ENCODE measurements at places on chromosomes 16 and 17.

- no peak for DNase-seq
Observed at GRCh38 chr17:48296453-48296852, 133.6 kb downstream of the SKAP1 start.

DNA sequence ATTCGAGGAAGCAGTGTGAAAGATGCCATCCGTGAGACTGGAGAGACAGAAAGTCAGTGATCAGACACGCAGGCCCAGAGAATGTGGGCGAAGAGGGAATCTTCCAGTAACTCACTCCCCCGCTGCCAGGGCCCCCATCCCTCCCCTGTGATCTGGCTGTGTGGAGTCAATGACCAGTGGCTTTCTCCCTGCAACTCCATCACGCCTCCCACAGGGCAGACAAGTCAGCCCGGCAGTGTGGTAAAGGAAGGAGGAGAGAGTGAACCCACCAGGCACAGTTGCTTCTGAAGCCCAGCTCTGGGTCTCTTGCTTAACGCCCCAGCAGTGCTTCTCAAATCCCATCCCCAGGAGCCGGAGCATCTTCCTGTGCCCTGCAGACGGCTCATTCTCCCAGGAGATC, 142.1 kb downstream of the ZNF423 start:
- DNase-seq, result no peak

DNA sequence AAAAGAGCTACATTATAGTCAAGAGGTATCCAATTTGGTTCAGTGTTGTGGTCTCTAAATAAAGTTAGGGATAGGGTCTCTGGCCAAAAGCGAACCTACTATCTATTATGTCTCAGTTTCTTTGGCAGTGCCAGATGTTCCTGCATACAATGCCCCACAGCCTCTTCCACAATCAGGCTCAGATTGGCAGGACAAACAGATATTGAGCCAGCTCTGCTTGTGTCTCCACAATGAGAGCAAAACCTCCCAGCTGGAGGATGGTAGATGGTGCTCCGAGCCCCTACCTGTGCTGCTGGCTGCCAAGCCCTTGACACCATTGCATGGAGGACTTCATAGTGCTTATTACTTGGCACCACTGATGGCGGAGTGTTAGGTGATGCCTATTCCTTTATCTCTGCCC, 19.7 kb downstream of the PHAF1 start:
- no peak for DNase-seq

- DNase-seq, result no peak
Observed at GRCh38 chr16:46904471-46904870, 20.3 kb downstream of the GPT2 start.

GRCh38 chr16:56451753-56452689, 667 bp downstream of the OGFOD1 start:
- no peak for DNase-seq

- DNase-seq, result no peak
Observed at GRCh38 chr17:31511195-31511578, 119.7 kb downstream of the RAB11FIP4 start.

- no peak for DNase-seq
Observed at GRCh38 chr17:7744416-7744815, 26.9 kb downstream of the DNAH2 start.

DNA sequence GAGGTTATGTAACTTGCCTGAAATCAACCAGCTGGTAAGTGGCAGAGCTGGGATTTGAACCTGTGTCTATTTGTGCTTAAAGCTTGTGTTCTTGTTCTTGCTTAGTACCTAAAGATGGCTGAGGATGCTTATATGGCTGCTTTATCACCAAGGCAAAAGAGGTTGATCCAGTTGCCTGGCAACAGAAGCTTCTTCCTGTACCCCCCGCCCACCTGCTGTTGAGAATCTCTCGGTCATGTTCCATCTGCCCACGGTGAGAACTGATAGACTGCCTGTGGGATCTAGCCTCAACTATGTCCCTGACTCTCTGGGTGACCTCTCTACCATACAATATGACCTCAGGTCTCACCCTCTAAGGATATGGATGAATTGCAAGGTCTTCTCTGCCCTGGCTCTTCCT, 60.7 kb downstream of the ABCC6 start:
- DNase-seq, result no peak

DNA sequence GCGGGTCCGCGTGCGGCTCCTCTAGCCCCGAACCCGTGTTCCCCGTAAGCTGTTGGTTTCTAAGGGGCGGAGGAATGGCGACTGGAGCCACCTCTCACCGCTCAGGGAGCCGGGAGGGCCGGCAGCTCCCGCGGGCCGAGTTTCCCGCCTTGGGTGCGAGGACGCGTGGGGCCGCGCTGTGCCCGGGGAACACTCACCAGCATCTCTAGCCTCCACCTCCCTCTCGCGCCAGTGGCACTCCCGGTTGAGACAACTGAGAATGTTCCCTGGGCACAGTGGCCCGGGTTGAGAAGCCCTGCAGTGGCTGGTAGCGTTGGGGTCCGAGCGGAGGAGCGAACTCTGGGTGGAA, 560 bp downstream of the TELO2 start:
- no peak for DNase-seq

DNA sequence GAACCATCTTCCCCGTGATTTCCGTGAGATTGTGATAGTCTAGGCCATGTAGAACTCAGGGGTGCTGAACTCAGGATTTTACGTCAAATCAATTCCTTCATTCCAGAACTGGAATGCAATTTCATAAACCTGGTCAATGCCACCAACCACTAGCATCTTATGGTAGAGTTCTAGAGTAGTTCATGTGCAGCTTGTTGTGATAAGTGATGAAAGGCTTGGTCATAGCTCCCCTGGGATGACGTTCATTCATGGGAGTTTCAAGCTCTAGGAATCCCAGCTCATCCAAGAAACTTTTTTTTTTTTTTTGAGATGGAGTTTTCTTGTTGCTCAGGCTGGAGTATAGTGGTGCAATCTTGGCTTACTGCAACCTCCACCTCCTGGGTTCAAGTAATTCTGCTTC, 3.7 kb upstream of the DPEP2 start:
- DNase-seq, result peak; percentile 19

GRCh38 chr17:56292010-56292409, 138.7 kb downstream of the ANKFN1 start:
- DNase-seq, result peak; percentile 40

- DNase-seq, result no peak
Observed at GRCh38 chr16:84788920-84789391, 30.8 kb upstream of the CRISPLD2 start.

GRCh38 chr16:10308305-10309193, 77.3 kb upstream of the ATF7IP2 start:
- no peak for DNase-seq

- DNase-seq, result no peak
Observed at GRCh38 chr16:55273959-55274358, 50.0 kb upstream of the IRX6 start.

- no peak for DNase-seq
Observed at GRCh38 chr16:72502594-72503005, 330.6 kb upstream of the PMFBP1 start.

GRCh38 chr16:58012481-58012880, 11.3 kb downstream of the USB1 start:
- DNase-seq, result no peak

GRCh38 chr16:20175358-20175757, 101.7 kb upstream of the GPR139 start:
- no peak for DNase-seq

- peak; percentile 57 for DNase-seq
Observed at GRCh38 chr16:71929048-71929447, 33.7 kb downstream of the IST1 start.

DNA sequence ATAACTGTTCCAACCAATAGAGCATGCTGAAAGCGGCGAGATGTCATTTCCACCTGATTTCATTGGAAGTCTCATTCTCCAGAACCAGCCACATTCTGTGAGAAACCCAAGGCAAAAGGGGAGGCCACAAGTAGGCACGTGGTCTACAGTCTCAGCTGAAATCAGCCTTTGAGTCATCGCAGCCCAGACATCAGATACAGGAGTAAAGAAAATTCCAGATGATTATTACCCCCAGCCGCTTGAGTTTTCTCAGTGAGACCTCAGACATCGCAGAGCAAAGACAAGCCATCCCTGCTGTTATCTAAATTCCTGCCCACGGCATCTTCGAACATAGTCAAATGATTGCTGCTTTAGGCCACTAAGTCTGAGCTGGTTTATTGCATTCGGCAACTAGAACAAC, 23.1 kb downstream of the STAT3 start:
- no peak for DNase-seq

DNA sequence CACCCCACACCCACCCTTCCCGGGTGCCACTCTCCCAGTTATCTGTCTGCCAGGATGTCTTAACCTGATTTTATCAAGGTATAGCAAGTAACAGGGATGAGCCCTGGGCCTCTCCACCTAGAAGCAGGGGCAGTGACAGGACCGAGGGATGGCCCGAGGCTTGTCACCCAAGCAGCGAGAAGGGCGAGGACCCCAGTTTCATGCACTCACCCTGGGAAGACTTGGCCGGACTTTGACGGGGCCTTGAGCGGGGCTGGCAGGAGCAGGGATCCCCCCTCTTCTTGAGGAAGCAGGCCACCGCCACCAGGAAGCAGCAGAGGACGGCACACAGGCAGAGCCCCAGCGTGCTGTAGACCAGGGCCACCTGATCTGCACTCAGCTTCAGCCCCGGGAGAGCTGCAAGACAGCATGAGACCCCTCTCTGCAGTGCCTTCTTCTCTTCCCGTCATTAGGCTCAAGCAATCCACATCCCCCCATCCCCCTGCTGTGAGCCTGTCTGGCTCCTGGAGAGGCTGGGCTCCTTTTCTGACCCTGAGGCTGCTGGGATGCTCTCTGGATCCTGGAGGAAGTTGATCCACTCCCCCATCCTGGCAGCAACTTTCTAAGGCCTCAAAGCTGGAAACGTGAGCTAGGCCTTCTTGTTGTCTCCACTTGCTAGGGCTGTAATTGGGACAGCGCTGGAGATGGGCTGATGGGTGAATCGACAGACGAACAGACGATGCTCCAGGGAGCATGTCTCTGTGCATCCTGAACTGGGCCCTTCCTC, 31.6 kb downstream of the TNFRSF13B start:
- DNase-seq, result no peak

DNA sequence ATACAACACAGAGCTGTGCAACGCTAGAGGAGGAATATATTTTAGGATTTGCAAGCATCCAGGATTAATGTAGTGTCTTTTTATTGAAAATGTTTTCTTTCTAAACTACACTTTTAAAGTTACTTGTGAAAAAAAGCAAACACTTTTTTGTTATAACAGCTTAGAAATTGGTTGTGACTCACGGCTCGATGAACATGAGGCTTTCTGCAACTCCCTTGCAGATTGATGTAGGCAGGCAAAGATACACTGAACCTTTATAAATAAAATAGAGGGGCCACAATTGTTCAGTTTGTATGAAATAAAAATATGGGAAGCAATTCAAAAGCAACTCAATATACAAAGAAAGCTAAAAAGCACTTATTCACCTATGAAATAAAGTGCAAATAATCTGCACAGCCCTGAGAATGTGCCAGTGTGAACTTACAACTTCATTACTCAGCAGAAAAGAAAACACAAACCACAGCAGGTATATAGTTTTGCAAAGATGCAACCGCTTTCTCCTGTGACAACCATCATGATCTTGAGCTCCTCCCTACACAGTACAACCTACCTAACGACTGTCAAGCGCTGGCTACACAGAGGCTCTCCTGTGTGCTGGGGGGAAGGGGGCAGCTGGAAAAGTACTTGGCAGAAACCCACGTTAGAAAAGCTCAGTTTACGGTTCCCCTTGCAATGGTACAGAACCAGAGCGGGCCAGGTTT, 948 bp downstream of the LUC7L start:
- DNase-seq, result no peak

GRCh38 chr16:27853101-27853500, 210.4 kb downstream of the GSG1L start:
- DNase-seq, result no peak

DNA sequence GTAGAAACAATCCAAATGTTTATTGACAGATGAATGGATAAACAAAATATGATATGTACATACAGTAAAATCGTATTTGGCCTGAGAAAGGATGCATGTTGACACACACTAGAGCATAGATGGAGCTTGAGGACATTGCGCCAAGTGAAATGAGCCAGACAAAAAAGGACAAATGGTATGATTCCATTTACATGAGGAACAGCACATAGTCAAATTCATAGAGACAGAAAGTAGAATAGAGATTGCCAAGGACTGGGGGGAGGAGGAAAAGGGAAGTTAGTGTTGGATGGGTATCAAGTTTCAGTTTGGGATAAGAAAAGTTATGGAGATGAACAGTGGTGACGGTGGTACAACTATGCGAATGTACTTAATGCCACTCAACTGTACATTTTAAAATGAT, 47.9 kb downstream of the COPRS start:
- no peak for DNase-seq

- no peak for DNase-seq
Observed at GRCh38 chr17:14919631-14920213, 345.4 kb downstream of the PMP22 start.

GRCh38 chr16:22023505-22023904, 15.6 kb downstream of the MOSMO start:
- DNase-seq, result no peak

GRCh38 chr17:7011942-7012254, 526 bp upstream of the RNASEK start:
- DNase-seq, result no peak

DNA sequence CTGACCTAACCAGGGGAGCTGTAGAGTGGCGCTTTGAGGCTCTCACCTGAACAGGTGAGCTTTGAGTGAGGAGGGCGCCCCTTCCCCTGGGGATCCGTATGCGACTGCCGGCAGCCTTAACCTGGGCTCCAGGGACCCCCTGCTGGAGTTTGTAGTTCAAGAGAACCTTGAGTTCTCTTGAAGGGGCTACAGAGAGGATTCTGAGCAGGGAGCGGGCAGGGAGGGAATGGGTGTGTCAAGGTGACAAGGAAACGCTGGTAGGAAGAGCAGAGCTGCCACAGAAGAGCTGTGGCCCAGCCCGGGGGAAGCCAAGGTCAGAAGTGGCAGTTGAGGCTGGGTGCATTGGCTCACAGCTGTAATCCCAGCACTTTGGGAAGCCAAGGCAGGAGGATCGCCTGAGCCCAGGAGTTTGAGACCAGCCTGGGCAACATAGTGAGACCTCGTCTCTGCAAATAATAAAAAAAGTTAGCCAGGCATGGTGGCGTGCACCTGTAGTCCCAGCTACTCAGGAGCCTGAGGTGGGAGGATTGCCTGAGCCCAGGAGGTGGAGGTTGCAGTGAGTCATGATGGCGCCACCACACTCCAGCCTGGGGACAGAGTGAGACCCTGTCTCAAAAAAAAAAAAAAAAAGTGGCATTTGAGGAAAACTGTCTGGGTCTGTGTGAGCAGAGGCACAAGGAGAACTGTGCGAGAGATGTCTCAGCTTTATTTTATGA, 1.2 kb downstream of the LLGL2 start:
- DNase-seq, result no peak

- no peak for DNase-seq
Observed at GRCh38 chr17:68353111-68353521, 61.8 kb downstream of the ARSG start.

- DNase-seq, result no peak
Observed at GRCh38 chr16:82639666-82640336, 13.0 kb downstream of the CDH13 start.

Measured in AG04449 (cell line).